Keratinocyte (primary cell): ENCODE measurements at places on chromosomes 5 and 9.
A peak's percentile ranks its signal among the peaks of the same experiment; 100 is the strongest.

DNA sequence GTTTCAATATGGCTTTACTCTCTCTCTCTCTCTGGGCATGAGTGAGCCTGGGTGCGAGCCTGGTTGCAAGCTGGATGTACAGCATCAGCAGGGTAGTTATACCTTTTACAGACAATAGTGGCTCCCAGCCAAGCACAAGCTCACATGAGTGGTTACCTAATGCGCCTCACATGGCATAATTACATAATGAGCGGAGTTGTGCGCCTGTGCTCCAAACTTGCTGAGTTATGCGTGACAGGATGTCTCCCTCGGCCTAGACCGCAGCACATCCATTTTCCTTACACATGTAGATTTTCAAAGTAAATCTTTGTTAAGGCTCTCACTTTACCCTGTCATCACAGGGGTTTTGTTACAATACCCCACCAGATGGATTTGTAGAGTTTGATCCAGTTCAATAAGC is 233.5 kb upstream of the WWC1 start:
- no peak overlapping the region for H3K27ac ChIP-seq
- DNase-seq, result no peak
- no peaks in the 10 kb centered on the region for H3K4me1 ChIP-seq
- H3K27me3 ChIP-seq, result no peaks in the 10 kb centered on the region

DNA sequence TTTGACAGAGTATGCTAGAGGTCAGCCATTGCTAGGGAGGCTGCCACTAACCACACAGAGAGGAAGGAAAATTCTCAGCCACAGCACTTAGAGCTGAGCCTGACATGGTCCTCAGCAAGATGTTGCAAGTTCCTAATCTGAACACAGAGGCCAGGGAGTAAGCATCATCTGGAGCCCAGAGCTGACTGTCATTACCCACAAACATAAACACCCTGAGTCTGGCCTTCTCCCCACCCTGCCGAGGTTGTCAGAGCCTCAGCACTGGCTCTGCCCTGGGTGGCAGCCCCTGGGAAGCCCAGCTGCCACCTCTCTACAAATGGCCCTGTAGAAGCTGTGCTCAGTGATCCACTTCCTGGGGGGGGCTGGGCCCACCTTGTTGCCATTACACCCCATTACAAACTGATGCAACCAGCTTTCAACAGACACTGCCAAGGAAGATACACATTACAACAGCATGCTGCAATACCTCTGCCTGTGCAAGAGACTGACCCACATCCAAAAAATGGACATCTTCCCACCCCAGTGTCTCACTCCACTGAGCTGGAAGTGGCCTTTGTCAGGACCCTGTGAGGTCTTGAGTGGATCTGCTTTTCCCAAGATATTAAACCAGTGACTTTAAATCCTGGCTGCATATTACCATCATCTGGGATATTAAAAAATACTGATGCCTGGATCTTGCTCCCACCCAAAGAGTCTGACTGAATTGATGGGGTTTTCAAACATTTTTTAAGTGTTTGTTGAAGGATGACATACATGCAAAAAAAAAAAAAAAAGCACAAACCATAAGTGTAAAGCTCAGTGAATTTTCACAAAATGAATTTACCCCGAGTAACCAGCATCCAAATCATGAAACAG is 33.0 kb downstream of the IRF1 start:
- peak overlapping the region; percentile 65 for H3K27ac ChIP-seq
- peaks cover 39% of the 10 kb centered on the region for H3K4me1 ChIP-seq
- H3K4me3 ChIP-seq, result no peak overlapping the region
- no peak for DNase-seq
- H3K27me3 ChIP-seq, result no peaks in the 10 kb centered on the region

DNA sequence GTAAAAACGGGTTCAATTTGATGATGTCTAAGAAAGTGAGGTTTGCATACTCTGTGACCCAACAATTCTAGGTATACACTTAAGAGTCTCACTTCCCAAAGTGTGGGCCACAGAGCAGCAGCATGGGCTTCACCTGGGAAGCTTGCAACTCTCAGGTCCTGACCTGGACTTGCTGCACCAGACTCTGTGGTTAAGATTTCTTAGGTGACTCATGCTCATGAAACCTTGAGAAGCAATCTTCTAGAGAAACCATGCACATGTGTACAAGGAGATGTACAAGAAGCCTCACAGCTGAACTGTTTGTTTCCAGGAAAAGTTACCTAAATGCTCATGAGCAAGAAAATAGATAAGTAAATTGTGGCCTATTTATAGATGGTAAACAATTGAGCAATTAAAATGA is 30.0 kb downstream of the DNAJC21 start:
- no peak for DNase-seq
- peaks cover 6% of the 10 kb centered on the region for H3K4me1 ChIP-seq
- H3K4me3 ChIP-seq, result no peak overlapping the region
- H3K36me3 ChIP-seq, result no peaks in the 10 kb centered on the region
- H3K27me3 ChIP-seq, result no peaks in the 10 kb centered on the region
- no peak overlapping the region for H3K27ac ChIP-seq

GRCh38 chr5:61755726-61756222 is 423.7 kb downstream of the ZSWIM6 start:
- no peaks in the 10 kb centered on the region for H3K36me3 ChIP-seq
- H3K27me3 ChIP-seq, result no peaks in the 10 kb centered on the region
- H3K27ac ChIP-seq, result no peak overlapping the region
- H3K4me3 ChIP-seq, result no peak overlapping the region
- no peaks in the 10 kb centered on the region for H3K4me1 ChIP-seq

- no peak overlapping the region for H3K27ac ChIP-seq
- H3K36me3 ChIP-seq, result no peaks in the 10 kb centered on the region
- no peaks in the 10 kb centered on the region for H3K27me3 ChIP-seq
These were observed 136.1 kb upstream of the CLINT1 start for GRCh38 chr5:157994906-157995519.

GRCh38 chr9:121561385-121562222 is 62.0 kb upstream of the GGTA1 start:
- no peaks in the 10 kb centered on the region for H3K36me3 ChIP-seq
- H3K4me1 ChIP-seq, result peaks cover 7% of the 10 kb centered on the region
- H3K27me3 ChIP-seq, result peaks cover 3% of the 10 kb centered on the region
- DNase-seq, result no peak
- no peak overlapping the region for H3K27ac ChIP-seq

GRCh38 chr5:125042261-125042890 is 295.9 kb upstream of the ZNF608 start:
- DNase-seq, result no peak
- no peaks in the 10 kb centered on the region for H3K36me3 ChIP-seq
- H3K4me3 ChIP-seq, result no peak overlapping the region
- no peak overlapping the region for H3K27ac ChIP-seq

DNA sequence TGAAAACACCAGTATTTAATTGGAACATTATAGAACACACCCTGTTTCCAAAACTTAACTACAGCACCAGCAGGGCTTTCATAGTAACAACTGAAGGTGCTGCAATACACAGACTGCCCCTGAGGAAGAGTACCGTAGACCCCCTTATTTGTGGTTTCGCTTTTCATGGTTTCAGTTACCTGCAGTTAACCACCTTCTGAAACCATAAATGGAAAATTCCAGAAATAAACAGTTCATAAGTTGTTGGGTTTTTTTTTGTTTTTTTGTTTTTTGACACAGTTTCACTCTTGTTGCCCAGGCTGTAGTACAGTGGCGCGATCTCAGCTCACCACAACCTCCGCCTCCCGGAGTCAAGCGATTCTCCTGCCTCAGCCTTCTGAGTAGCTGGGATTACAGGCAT is 9.5 kb upstream of the GLDC start:
- no peaks in the 10 kb centered on the region for H3K4me1 ChIP-seq
- no peaks in the 10 kb centered on the region for H3K36me3 ChIP-seq
- DNase-seq, result no peak
- H3K27me3 ChIP-seq, result no peaks in the 10 kb centered on the region
- H3K4me3 ChIP-seq, result no peak overlapping the region

DNA sequence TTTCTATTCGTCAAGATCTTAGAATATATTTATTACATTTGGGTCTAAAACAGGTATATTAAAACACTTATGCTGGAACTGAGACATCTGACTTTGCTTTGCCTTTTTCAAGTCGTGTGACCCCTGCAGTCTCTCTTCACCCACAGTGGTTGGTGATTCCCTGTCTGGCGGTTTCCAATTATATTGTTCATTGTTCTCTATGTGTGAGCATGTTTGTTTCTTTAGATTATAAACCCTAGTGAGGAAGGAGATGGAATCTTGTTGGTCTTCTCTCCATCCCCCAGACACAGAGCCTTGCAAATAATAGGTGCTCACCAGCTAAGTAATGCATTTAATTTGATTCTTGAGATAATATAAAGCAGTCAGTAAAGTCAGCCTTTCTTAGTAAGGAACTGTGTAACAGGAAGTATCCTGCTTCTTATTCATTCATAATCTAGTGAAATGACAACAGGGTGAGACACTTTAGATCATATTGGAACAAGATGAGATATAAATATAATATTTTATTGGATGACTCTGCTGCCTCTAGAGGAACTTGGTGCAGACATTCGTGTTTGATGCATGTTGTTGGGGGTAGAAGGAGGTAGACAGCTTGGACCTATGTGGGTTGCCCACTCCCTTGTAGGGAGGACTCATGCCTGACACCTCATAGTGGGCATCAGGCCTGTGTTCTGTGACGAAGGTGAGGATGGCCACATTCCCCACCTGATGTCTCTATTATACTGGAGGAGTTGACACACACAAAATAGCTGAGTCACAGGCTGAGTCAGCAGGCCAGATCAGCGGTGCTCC is 88.1 kb downstream of the FGF1 start:
- H3K4me3 ChIP-seq, result no peak overlapping the region
- H3K27me3 ChIP-seq, result no peaks in the 10 kb centered on the region
- H3K4me1 ChIP-seq, result peaks cover 21% of the 10 kb centered on the region
- no peaks in the 10 kb centered on the region for H3K36me3 ChIP-seq

- peaks cover 23% of the 10 kb centered on the region for H3K4me1 ChIP-seq
- H3K27ac ChIP-seq, result peak overlapping the region; percentile 13
- DNase-seq, result peak; percentile 26
- no peaks in the 10 kb centered on the region for H3K36me3 ChIP-seq
- no peak overlapping the region for H3K4me3 ChIP-seq
- H3K27me3 ChIP-seq, result no peaks in the 10 kb centered on the region
These were observed 289.4 kb downstream of the EFNA5 start for GRCh38 chr5:107381189-107381856.

DNA sequence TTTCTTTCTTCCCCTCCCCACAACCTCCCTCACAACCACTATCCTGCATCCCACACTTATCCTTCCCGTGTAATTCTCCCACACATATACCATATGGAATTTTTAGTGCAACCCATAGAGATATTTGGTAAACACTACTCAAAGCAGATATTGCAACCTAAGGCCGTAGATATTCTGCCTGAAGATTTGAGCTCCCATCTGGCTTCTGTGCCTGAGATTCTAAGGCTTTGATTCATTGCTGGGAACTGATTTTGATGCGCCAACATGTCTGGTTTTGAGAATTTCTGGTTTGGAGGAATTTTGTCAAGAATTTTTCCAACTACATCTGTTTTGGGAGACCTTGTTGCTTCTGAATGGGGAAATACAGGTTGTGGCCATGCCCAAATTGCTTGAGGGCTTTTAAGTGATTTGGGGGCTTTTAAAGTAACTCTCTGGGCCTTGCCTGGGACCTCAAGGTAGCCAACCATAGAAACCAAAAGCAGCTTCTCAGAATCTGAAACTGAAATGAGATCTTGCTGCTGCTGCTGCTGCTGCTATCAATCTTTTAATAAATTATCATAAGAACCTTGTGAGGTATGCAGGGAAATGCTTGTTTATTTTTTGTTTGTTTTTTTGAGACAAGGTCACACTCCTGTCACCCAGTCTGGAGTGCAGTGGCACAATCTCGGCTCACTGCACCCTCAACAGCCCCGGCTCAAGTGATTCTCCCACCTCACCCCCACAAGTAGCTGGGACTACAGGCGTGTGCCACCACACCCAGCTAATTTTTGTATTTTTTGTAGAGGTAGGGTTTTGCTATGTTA is 36.2 kb downstream of the PLAC8L1 start:
- H3K4me3 ChIP-seq, result no peak overlapping the region
- DNase-seq, result no peak
- no peak overlapping the region for H3K27ac ChIP-seq
- peaks cover 22% of the 10 kb centered on the region for H3K36me3 ChIP-seq
- H3K4me1 ChIP-seq, result peaks cover 11% of the 10 kb centered on the region

DNA sequence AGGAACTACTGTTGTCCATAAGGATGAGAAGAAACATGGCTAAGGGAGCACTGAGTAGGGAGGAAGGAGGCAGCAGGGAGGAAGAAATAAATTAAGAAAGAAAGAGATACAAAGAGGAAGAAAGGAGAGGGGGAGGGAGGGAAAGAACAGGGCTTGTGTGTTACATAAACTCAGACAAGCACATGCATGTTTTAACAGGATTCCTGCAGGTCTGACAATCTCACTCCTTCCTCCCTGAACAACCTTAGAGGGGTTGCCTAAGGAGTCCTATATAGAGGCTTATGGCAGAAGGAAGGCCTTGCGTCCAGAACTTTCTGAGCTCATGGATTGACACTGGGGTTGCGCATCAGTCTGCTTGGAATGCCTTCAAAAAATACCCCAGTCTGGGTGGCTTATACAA is 4.2 kb upstream of the KCNIP1 start:
- DNase-seq, result peak; percentile 50
- H3K27ac ChIP-seq, result no peak overlapping the region
- H3K4me3 ChIP-seq, result no peak overlapping the region
- peaks cover 24% of the 10 kb centered on the region for H3K4me1 ChIP-seq
- no peaks in the 10 kb centered on the region for H3K36me3 ChIP-seq

DNA sequence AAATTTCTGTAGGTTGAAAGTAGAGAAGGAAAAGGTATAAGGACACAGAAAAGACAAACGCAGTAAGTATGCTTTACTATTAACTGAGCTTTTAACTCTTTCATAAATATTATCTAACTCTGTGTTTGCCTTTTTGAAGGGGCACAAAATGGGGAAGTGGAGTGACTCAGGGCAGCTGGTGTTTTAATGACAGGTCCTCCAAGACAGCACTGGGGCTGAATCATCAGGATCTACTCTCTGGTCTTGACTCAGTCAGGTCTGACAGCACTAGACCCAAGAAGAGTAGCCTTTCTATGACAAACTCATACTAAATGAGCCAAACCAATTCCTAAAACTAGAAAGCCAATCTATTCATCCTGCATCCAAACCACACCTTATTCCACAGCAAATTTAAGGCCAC is 102.2 kb downstream of the APTX start:
- DNase-seq, result no peak
- no peak overlapping the region for H3K27ac ChIP-seq
- no peaks in the 10 kb centered on the region for H3K4me1 ChIP-seq
- no peak overlapping the region for H3K4me3 ChIP-seq
- no peaks in the 10 kb centered on the region for H3K27me3 ChIP-seq
- H3K36me3 ChIP-seq, result no peaks in the 10 kb centered on the region

- no peak overlapping the region for H3K4me3 ChIP-seq
- DNase-seq, result no peak
- no peaks in the 10 kb centered on the region for H3K27me3 ChIP-seq
- no peak overlapping the region for H3K27ac ChIP-seq
- no peaks in the 10 kb centered on the region for H3K4me1 ChIP-seq
- no peaks in the 10 kb centered on the region for H3K36me3 ChIP-seq
These were observed 155.7 kb upstream of the ADAMTS16 start for GRCh38 chr5:4984461-4984860.
